Activated CD8-positive, alpha-beta T cell treated with anti-CD3 and anti-CD28 coated beads for 36 hours (primary cell): ENCODE measurements at places on chromosomes 5 and 9. TPM values are rescaled to one million over a fixed set of nuclear protein-coding genes. Genes with fewer than 3 reads are reported as not detected.

The PCDHGB5 gene
- 0.11 TPM for total RNA-seq

DNA sequence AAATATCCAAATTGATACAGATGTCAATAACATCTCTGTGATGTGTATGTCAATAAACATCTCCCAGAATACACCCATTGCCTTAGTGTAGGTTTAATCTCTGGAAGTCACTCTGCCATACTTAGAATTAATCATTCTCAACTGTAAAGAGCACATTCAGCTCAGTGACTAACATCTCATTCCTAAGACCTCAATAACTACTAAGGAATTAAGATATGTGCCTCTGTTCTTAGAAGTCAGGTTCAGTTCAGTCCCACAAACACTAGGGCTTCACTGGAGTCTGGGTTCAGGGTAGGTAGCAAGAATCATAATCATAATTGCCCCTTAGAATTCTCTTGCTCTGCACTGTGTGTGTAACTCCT, 31.7 kb downstream of the UGCG start:
- no peak for DNase-seq

DNA sequence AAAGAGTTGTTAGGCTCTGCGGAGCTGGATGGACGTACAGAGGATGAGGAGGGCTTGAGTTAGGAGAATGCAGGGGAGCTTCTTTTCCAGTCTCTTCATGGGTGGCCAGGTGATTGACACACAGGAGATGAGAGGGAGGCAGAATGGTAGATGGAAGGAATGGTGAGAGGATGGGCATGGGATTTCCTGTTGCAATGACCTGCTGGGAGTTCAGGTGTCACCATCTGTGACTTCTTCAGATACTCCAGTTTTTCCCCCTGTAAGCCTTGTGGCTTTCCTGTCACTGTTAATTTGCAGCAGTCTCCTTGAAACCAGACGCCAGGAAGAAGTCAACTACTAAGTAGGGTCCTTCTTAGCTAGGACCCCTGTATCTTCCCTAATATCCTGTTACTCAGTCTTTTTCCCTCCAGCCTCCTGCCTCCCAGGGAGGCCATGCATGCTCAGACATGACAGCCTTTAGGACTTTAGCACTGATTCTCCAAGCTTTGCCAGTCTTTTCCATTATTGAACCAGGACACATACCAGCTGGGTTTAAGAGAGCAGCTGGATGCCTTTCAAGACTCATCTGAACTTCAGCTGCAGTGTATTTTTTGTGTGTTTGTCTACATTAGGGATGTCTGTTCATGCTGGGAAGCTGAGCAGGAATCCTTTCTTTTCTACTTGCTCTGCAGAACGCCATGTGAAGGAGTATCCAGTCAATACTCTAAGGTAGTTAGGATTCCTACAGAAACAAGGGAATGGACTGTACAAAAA, 67.2 kb upstream of the CD180 start:
- no peak for DNase-seq

- DNase-seq: no peak
Measured at GRCh38 chr9:81146241-81146640, 543.1 kb downstream of the TLE1 start.

DNA sequence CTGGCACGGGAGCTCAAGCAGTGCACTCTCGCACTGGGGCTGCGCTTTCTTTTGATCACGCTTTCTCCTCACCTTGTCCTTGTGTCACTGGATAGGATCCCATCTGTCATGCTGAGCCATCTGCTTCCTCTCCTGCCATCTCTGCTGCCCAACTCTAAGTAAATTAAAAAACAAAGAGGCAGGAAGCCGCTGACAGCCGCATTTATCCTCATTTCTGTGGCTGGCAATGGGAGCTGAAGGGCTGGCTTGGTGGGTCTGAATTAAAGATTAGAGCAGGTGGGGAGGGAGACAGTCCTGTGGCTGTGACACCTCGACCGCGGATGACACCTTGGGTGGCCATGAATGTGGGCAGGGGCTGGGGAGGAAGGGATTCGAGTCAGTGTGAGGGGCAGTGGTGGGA, 159.2 kb upstream of the ALDH1B1 start:
- no peak for DNase-seq

- no peak for DNase-seq
Measured at GRCh38 chr9:135544981-135545635, 818 bp upstream of the OBP2A start.

DNA sequence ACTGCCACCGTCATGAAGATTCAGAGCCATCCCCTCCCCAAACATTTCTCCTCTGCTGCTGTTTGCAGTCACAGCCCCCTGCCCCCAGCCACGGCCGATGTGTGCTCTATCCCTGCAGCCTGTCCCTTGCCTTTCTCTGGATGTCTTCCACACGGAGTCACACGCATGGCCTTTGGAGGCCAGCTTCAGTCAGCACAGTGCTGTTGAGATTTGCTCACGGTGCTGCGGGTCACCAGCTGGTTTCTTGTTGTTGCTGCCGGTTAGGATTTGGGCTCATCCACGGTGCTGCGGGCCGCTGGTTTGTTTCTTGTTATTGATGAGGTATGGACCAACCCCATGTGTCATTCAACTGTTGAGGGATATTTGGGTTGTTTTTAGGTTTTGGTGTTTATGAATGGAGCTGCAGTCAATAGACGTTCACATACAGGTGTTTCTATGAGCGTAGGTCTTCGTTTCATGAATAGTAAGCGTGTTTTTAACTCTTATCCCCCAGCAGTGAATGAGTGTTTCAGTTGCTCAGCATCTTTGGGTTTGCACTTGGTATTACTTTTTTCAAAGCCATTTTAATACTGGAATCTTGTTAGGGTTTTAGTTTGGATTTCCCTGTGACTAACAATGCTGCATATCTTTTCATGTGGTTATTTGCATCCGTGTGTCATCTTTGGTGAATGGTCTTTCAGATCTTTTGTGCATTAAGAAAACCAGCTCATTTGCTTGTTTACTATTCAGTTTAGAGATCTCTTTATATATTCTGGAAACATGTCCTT, 57.6 kb downstream of the AHRR start:
- no peak for DNase-seq

DNA sequence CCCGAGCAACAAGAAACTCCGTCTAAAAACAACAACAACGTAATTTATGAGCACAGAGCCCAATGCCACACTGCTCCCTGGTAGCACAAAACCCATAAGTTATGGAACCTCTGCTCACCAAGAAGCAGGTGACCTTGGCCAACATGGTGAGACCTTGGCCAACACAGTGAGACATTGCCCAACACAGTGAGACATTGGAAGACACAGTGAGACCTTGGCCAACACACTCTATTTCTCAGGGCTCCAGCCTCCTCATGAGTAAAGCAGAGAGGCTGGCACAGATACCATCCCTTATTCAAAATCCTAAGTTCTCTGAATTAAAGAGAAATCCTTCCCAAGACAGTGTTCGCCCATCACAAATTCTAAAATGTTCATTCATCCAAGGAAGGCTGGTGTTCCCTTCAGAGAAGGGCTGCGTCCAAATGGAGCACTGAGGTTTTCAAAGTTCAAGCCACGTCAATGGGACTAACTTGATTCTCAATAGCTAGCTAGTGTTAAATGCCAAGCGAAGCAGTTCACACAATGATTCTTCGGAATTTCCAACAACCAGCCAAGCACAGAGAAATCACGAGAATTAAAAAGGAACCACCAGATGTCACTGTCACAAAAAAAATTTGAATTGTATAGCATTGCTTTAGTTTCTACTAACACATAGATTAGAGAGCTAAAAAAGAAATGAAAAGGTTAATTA, 29.5 kb downstream of the TTC39B start:
- no peak for DNase-seq

- DNase-seq: no peak
Measured at GRCh38 chr5:75199946-75200345, 36.7 kb downstream of the ANKRD31 start.

GRCh38 chr5:149883550-149883949, 61.0 kb downstream of the PDE6A start:
- no peak for DNase-seq
